Activated T-cell treated with anti-CD3 and anti-CD28 coated beads, Interleukin-2, amount 50 U/mL, for 72 hours (primary cell): ENCODE measurements at places on chromosomes 1 and 21. TPM values are rescaled to one million over a fixed set of nuclear protein-coding genes. Genes with fewer than 3 reads are reported as not detected.

The EDARADD gene
- total RNA-seq: 1.9 TPM

GRCh38 chr1:206847946-206848345 lies 17.5 kb upstream of the IL20 start:
- no peak for DNase-seq
- no peaks in the 10 kb centered on the region for H3K36me3 ChIP-seq
- H3K27me3 ChIP-seq: peaks cover 7% of the 10 kb centered on the region
- no peak overlapping the region for H3K27ac ChIP-seq
- no peak overlapping the region for H3K4me3 ChIP-seq
- no peaks in the 10 kb centered on the region for H3K4me1 ChIP-seq

DNA sequence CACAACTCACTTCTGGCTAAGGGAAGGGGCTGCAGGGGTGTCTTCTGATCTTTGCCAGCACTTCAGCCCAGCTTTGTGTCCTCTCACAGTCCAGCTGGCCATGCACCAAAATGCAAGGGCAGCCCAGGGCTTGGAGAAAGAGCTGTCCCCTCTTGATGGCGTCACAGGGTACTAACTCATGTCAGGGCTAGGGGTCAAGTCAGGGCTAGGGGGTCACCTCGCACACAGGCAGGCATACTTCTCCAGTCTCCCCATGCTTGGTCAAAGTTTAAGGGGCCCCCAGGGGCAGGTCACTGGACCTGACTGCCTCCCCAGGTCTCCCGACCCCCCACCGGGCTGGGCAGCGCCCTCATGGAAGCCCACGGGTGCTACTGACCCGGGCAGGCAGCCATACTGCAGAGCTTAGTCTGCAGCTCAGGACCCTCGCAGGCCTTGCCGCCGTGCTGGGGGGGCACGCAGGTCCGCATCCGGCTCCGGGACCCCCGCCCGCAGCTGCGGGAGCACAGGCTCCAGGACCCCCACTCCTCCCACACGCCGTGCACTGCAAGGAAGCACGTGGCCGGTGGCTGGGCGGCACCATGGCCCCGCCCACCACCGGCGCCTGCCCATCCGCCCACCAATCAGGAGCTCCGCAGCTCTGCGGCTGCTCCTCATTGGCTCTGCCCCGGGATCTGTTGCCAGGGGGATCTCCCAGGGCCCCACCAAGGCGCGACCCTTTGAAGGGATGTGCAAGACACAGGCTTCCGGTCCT lies 21.5 kb downstream of the ADGRB2 start:
- H3K4me3 ChIP-seq: no peak overlapping the region
- no peaks in the 10 kb centered on the region for H3K36me3 ChIP-seq
- H3K4me1 ChIP-seq: peaks cover 19% of the 10 kb centered on the region
- DNase-seq: no peak
- H3K27ac ChIP-seq: no peak overlapping the region

DNA sequence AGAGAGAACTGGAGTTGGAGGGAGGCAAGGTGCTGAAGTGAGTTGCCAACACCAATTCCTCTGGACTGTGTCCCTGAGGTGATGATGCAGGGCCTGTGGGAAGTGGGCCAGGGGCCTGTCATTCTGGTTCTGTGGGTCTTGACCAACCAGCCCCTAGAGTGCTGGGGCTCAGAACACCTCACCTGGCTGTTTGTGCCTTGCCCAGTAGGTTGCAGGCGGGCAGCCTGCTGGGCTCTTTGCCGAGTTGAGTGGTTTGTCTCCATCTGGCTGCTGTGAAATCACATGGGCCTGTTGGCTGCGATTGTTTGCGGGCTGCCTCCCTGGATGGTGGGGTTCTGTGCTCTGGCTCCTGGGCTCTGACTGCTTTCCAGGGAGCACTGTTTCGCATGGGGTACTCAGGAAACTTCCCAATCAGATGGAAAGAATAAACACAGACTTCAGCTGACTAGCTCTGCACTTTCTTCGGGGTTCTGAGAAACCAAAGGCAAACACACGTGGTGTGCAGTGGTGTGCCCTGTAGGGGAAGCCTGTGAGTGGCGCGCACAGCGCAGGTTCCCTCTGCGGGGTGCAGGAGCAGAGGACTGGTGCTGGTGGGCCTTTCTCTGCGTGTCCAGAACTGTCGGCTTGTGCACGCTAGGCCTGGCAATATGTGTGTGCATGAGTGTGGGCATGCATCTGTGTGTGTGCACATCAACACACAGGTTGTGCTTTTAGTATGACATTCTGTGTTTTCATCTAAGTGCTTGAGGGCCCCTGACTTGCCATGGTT lies 95.1 kb downstream of the RHOU start:
- peaks cover 43% of the 10 kb centered on the region for H3K4me1 ChIP-seq
- DNase-seq: no peak
- H3K27ac ChIP-seq: no peak overlapping the region
- H3K27me3 ChIP-seq: no peaks in the 10 kb centered on the region
- H3K4me3 ChIP-seq: no peak overlapping the region
- H3K36me3 ChIP-seq: no peaks in the 10 kb centered on the region

The SLC5A9 gene
- total RNA-seq: not detected

The FAM78B gene
- 0.90 TPM for total RNA-seq

DNA sequence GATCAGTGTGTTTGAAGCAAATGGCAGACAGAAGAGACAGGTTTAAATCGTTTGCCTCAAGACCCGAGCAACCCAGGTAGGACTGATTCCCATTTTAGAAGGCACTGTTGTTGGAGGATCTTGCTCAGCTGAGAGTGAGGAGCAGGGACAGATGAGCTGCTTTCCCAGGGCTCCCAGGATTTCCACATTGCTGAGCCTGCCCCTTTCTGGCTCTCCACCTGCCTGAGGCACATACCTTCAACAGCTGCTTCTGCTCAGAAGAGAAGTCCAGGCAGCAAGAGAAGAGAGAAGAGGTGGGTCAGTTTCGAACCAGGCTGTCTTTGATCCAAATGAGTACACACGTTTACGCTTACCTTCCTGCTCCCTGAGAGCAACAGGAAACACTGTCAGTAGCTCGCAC lies 5.7 kb downstream of the TNNT2 start:
- H3K4me3 ChIP-seq: no peak overlapping the region
- DNase-seq: no peak
